Foreskin keratinocyte (primary cell): ENCODE measurements at places on chromosomes 6 and 20. TPM values are rescaled to one million over a fixed set of nuclear protein-coding genes. Genes with fewer than 3 reads are reported as not detected.
A peak's percentile ranks its signal among the peaks of the same experiment; 100 is the strongest.

The SCAF8 gene
- 6.2 and 7.1 TPM in 2 replicates for polyA plus RNA-seq

The SEC23B gene
- 44.9 and 49.1 TPM in 2 replicates for polyA plus RNA-seq

The CLPSL1 gene
- not detected in 2 replicates for polyA plus RNA-seq

DNA sequence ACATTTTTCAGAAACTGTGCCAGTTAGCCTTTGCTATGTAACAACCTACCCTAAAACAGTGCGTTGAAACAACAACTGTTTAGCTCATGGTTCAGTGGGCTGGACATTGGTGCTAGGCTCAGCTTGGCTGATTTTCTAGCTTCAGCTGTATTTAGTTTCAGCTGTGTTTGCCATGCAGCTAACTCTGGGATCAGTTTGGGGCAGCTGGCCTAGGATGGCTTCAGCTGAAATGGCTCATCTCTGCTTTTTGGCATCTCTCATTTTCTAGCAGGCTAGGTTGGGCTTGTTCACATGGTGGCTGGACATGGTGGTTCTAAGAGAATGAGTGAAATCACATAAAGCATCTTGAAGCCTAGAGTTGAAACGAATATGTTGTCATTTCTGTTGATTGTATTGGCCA, 464.2 kb downstream of the QKI start:
- DNase-seq: no peak

DNA sequence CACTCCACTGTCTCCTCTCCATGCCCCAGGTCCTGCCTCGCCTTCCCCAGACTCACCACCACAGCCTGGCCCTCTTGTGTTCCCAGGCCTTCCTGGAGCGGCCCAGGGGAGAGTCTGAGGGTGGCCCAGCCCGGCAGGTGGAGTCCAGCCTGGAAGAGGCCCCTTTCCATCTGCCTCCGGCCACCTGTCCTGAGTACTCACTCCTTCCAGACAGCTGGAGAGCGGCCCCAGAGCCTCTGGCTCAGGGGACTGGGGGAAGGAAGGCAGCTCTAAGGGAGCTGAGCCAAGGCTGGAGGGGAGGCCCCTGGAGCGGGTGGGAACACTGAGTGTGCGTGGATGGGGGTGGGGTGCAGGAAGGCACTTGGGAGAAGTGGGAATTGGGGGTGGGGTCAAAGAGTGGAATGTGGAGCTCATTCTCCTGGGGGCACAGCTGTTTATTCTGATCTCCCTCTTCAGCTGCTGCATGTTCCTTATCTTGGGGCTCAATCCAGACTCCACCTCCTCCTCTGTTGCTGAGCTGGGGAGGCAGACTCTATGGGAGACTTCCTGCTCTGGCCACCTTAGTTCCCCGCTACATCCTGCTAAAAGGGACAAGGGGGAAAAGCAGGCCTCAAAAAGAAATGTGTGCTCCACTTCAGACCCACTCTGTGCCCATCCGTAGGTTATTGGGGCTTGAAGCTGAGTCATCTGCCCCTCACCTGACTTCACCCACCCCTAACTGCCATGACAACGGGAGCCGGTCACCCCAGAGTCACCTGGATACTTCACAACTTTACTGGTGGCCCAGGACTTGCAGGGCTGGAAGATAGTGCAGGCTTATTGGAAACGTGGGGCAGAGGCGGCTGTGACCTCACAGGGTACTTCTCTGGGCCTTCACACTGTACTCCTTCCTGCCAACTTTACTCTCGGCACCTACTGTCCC, 19.5 kb upstream of the TAF8 start:
- no peak for DNase-seq

GRCh38 chr6:107641071-107641470, 151.2 kb downstream of the SOBP start:
- no peak for DNase-seq

DNA sequence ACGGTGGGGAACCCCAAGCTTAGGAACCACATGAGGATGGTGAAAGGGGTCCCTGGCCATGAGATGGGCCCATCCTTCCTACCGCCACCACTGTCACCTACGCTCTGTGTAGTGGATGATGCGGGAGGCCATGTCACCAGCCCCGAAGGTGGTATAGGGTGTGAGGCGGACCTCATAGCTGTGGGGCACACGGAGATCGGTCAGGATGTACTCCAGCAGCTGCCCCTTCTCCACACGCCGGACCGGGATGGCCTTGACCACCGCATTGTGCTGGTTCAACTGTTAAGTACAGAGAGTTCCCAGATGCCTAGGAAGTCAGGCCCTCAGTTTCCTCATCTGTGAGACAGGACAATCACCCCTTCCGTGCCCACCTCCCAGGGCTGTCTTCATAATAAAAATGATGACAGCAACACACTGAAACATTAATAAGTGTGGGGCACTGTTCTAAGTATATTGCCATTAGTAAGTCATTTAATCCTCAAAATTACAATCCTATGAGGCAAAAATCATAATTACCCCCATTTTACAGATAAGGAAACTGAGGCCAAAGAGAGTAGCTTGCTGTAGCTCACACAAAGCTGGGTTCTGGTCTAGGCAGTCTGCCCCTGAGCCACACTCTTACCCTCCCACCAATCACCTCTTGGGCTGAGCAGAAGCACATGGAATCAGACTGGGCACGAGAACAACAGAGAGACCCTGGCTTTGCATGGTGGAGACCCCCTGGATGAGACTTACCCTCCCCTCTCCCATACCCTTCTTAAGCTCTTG, 51.4 kb downstream of the MDGA1 start:
- DNase-seq: no peak

- no peak for DNase-seq
These were observed 218.9 kb downstream of the PLCB4 start for GRCh38 chr20:9287826-9288225.

DNA sequence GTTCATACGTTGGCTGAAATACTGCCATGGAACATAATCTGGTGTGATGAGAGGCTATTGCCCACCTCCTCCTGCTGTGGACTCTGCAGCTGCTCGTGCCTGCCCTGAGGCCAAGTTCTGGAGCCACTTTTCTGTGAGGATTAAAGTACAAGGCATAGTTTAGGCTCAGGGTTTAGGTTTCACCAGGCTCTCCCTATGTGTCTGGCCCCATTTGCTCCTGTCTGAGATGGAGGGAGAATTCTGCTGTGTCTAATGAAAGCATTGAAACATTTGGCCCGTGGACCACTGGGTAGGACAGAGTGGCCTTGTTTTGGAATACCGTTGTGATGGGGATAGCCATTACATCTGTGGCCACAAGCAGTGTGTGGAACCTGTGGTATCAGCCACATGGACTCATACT, 5.9 kb downstream of the WRNIP1 start:
- DNase-seq: no peak

DNA sequence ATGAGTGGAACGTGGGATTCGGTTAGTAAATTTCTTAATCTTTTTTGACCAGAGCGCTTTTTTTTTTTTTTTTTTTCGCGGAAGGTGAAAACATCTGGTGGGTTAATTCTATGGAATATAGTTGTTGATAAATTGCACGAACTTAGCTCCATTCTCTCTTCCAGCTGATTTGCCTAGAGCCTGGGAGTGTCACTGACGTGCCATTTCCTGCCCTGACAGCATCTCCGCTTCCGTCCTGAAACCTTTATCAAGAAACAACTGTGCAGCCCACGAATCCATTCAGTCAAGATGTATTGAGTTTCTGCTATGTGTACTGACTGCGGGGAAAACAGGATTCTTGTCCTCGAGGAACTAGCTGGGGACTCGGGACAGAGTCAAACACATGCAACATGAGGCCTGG, 59.5 kb upstream of the TGM3 start:
- DNase-seq: peak; percentile 98

- DNase-seq: peak; percentile 4
These were observed 654.0 kb downstream of the COL12A1 start for GRCh38 chr6:74551896-74552295.

GRCh38 chr6:106569428-106569827, 59.9 kb downstream of the RTN4IP1 start:
- no peak for DNase-seq

DNA sequence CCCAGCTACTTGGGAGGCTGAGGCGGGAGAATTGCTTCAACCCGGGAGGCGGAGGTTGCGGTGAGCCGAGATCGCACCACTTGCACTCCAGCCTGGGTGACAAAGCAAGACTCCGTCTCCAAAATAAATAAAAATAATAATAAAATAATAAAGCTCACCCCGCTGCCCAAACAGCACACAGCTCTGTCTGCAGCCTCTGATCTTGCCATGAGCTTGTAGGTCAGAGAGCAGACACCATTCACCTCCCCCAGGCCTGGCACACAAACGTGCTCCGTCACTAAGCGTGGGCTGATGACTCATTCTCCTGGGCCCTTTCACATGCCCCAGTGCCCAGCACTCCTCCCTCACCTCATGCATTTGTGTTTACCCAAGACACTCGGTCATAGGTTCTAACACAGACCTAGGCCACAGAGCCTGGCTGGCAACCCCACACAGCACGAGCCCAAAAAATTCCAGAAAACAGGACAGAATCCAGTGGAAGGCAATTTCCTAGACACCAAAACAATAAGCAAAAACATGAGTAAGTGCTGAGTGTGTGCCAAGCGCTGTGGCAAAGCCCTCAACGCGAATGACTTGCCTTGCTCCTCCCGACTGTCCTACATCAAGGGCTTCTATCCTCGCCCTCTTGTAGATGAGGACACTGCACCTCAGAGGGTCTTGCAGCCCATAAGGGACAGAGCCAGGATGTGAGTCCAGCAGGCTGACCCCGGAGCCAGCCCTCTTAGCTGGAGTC, 18.0 kb downstream of the ATP9A start:
- DNase-seq: peak; percentile 82

- peak; percentile 91 for DNase-seq
These were observed 6.3 kb downstream of the OSER1 start for GRCh38 chr20:44204156-44204831.
